ENCODE measurements at places on chromosomes 12 and 14. TPM values are rescaled to one million over a fixed set of nuclear protein-coding genes. Genes with fewer than 3 reads are reported as not detected.

- no peak for DNase-seq
Measured at GRCh38 chr14:92287987-92288386, 35.0 kb upstream of the SLC24A4 start.

GRCh38 chr12:100913872-100914592 is 119.5 kb downstream of the ANO4 start:
- peak; percentile 62 for DNase-seq

GRCh38 chr14:106039400-106039799 is 513.0 kb downstream of the TMEM121 start:
- DNase-seq: no peak

GRCh38 chr12:50922820-50923219 is 29.5 kb upstream of the HIGD1C start:
- DNase-seq: peak; percentile 88

- no peak for DNase-seq
Measured at GRCh38 chr12:27822076-27822712, 42.2 kb upstream of the MANSC4 start.

- DNase-seq: no peak
Measured at GRCh38 chr12:1234073-1234472, 243.1 kb downstream of the ERC1 start.

- peak; percentile 73 for DNase-seq
Measured at GRCh38 chr12:10101042-10101579, 2.3 kb upstream of the CLEC1A start.

GRCh38 chr14:51603495-51603894 is 48.2 kb upstream of the FRMD6 start:
- no peak for DNase-seq

- DNase-seq: no peak
Measured at GRCh38 chr14:68894802-68895703, 84.0 kb downstream of the ACTN1 start.

GRCh38 chr12:62296001-62296400 is 35.8 kb downstream of the USP15 start:
- no peak for DNase-seq

- no peak for DNase-seq
Measured at GRCh38 chr12:21814814-21815213, 40.3 kb upstream of the KCNJ8 start.

GRCh38 chr12:66314278-66314677 is 12.0 kb downstream of the HELB start:
- no peak for DNase-seq

DNA sequence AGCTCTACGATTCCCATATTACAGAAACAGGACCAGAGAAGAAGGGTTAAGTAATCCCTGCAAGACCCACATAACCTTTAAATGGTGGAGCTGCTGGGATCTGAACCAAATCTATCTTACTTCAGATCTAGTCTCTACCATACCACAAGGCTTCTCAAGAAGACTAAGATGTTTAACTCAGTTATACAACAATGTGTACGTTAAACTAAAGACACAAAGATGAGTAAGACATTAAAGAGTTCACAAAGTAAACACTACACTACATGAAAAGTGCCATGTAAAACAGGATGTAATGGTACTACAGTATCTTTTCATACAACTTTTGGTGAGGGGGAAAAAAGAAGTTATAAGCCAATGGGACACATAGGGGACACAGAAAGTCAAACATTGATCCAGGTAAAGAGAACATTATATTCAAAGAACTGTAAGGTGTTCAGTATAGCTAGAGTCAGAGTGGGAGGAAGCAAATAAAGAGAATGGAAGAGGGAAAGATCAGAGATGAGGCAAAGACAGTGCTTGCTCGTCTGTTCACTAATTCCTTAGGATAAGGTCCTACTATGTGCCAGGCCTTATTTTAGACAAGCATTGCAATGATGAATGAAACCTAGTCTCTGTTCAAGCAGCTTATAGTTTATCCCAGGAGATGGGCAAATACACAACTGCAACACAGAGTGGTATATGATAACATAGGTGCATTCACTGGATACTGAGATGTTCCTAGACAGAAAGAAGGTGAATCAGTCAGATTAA is 7.7 kb downstream of the TMED10 start:
- no peak for DNase-seq

- peak; percentile 73 for DNase-seq
Measured at GRCh38 chr14:39005044-39005880, 97.8 kb downstream of the SEC23A start.

GRCh38 chr12:128817111-128818015 is 6.4 kb downstream of the SLC15A4 start:
- no peak for DNase-seq

DNA sequence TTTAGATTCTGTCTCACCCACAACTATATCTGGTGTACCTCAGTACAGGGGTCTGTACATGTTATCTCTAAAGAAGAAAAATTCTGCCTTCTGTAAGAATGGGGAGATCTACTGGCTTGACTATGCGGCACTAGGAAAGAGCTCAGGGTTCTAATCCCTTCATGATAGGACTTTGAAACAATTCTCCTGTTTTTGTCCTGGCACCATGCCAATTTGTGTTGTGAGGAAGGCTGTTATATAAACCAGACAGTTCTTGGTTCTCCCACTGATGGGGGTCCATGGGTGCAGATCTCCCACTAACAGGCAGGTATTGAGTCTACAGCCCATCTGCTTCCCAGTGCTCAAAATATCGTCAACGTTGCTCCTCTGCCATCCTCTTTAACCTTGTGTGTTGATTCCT is 883.7 kb downstream of the GALC start:
- no peak for DNase-seq

DNA sequence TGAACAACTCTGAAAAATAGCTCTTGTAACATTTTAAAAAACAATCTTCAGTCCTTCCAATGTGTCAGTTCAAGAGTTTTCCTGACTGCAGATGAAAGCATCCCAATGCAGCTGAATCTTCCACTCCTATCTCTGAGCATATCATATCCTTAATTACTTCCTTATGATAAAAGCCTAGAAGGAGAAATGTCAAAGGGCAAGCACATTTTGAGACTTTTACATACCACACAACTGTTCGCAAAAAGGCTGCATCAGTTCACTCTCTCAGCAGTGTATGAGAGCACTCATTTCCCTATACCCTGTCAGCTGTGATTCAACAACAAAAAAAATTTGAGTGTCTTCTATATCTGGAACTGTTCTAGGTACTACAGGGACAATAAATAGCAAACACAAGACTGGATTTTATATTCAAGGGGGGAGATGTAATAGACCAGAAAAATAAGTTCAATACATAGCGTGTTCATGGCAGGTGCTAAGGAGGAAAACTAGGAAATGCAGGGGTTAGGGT is 66.1 kb downstream of the ACADS start:
- DNase-seq: no peak

DNA sequence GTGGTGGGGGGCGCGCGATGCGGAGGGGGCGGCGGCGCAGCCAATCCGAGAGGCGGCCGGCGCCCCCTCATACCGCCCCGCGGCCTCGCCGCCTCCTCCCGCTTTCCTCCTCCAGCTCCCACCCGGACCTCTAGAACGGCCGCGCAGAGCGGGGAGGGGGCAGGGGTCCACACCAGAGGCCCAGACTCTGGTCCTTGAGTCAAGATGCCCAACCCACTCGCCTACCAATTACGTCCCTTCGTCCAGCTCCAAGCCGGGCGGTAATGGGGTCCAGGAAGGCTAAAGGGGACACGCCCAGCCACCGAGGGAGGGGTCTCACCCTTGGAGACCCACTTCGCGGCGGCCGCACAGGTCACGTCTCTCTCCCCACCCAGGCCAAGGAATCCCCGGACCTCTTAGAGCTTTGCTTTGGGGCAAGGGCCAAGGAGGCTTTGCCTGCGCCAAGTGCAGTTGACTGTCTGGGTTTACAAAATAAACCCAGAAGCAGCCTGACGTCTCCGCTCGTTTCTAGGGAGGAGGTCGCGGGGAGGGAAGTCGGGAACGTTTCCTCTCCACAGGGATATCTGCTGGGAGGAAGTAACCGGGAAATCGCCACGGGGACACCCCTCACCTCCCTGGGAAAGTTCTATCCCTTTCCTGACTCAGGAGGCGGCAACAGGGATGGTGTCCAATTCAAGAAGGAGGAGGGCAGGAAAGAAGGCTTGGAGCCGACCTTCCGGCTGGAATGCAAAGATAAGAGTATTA is 394 bp upstream of the AMIGO2 start:
- peak; percentile 84 for DNase-seq

- DNase-seq: no peak
Measured at GRCh38 chr14:50985859-50986331, 41.6 kb upstream of the PYGL start.

GRCh38 chr12:41663598-41664265 is 475.6 kb downstream of the PDZRN4 start:
- peak; percentile 74 for DNase-seq

GRCh38 chr14:75871181-75871880 is 110.5 kb downstream of the TGFB3 start:
- DNase-seq: peak; percentile 84

DNA sequence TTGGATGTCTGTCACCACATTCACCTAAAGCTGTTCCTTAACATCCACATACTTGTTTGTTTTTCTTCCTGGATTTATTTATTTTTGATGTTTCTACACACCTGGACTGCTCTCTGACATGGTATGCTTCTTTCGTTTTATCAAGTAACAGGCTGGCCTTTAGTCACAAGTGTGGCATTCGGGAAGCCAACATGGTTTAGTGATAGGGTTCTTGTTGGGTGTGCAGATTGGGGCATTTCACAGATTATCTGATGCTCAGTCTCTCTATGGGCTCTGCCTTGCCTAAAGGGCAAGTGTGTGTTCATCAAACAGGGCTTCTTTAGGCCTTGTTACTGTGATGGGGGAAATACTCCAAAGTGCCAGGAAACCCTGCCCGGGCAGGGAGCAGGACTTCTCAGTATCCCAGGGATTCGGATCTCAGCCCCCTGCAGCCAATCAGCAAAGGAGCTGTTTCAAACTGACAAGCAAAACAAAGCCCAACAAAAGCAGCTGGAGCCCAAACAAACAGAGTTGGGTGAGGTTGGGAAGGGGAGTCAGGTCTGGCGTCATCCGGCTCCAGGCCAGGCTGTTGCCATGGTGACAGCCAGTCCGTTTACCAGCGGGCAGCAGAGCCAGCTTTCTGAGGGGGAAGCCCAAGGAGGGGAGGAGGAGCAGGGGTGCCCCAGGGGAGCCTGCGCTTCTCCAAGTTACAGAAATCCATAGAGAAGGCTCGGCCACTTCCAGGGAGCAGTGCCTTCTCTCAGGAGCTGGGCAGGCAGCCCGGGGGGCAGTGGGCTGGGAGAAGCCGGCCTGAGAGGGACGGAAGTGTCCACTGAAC is 31.9 kb downstream of the FOS start:
- DNase-seq: peak; percentile 95

- no peak for DNase-seq
Measured at GRCh38 chr12:9367828-9368227, 159.6 kb upstream of the PZP start.

GRCh38 chr14:75807667-75808360 is 146.8 kb downstream of the TTLL5 start:
- DNase-seq: no peak

GRCh38 chr12:78898416-78898815 is 33.8 kb downstream of the SYT1 start:
- DNase-seq: peak; percentile 43

DNA sequence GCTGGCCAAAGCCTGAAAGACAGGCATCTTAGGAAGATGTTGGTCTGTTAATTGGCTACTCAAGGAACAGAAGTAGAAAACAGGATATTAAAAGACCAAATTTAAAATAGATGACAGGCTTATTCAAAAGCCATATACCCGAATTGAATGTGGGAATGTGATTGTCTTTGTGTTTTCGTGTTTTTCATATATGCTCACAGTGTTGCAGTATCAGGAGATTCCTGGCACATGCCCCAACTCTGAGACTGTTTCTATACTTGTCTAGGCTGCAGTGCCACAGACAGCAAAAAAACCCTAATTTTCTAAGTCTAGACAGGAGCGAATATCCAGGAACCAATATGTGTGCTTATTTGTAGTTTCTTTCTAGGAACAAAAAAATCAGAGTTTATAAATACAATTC is 57.4 kb upstream of the KRR1 start:
- DNase-seq: no peak

DNA sequence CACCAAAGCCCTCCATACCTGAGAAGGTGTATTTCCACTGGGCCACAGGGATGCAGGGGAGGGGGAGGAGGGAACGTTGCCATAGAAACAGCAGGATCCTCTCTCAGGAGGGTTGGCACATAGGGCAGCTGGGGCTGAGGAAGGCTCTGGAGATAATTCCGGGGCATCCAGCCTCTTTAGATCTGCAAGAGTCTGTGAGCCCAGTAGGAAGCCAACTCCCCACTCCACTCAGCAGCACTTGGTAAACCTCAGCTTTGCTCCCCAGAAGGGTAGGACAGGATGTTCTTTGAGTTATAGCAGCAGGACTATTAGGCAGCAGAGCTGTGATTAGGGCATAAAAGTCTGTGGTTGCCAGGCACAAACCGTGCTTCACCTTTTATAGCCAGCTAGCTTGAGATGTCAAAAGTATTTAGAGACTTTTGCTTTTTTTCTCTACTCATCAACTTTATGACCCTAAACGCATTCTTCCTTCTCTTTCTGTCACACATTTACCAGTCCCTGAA is 7.8 kb upstream of the PLEKHG3 start:
- DNase-seq: peak; percentile 80

DNA sequence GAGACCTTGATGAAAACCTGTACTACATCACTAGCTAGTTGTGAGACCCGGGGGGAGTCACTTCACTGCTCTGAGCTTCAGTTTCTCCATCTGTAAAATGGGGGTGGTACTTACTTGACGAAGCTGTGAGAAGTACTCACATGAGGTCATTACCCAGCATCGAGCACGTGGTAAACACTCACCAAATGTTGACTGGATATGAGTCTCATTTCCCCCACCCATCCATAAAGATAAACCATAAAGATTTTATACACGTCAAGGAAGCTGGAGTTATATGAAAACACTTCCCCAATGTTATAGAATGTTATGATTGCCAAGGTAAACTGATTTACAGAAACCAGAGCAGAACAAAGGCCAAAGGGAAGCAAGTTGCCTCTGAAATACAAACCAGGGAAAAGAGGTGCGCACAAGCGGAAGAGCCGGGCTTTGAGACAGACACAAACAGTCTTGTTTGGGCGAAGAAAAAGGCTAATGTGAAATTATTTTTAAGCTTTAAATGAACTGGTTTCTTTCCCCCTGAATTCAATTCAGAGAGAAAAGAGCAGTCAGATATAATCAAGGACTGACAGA is 536.8 kb downstream of the MED13L start:
- DNase-seq: no peak

The HRK gene
- total RNA-seq: 0.96 TPM

The FZD10 gene
- 1.7 TPM for total RNA-seq

The RTN1 gene
- 12.5 TPM for total RNA-seq

The ASCL1 gene
- total RNA-seq: not detected

The ITGA7 gene
- total RNA-seq: 66.2 TPM

The ARHGEF40 gene
- total RNA-seq: 63.8 TPM

The BMP4 gene
- total RNA-seq: 10.6 TPM

The CCDC38 gene
- 20.9 TPM for total RNA-seq

The INSM2 gene
- 1.7 TPM for total RNA-seq

The KLHL33 gene
- 6.3 TPM for total RNA-seq

The CLEC1A gene
- 3.1 TPM for total RNA-seq

The TUNAR gene
- total RNA-seq: 0.48 TPM

The HCAR3 gene
- 0.96 TPM for total RNA-seq

The P2RX7 gene
- total RNA-seq: 5.3 TPM

The ACOT4 gene
- 4.3 TPM for total RNA-seq

Data from umbilical cord (tissue), 2 donors.